ENCODE measurements at places on chromosomes 12 and 14.
A peak's percentile ranks its signal among the peaks of the same experiment; 100 is the strongest.

- DNase-seq, result no peak
These were observed 61.9 kb downstream of the SMUG1 start for GRCh38 chr12:54126696-54127537.

DNA sequence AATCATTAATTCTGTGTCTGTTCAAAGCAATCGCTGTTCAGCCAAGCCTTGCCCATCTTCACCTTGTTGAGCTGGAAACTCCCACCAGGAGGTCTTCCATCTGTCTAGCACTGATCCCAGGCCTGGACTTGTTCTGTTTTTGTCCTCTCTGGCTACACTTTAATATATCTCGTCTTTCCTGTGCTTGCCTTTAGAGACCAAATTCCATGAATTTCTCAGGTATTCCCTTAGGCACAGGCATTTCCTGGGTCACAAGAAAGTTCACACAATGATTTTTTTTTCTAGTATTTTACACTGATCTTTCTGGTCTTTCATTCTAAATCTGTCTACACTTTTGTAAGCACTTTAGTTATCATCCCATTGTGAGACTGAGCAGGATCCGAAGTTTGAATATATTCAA is 116.4 kb upstream of the CCND2 start:
- DNase-seq, result no peak

DNA sequence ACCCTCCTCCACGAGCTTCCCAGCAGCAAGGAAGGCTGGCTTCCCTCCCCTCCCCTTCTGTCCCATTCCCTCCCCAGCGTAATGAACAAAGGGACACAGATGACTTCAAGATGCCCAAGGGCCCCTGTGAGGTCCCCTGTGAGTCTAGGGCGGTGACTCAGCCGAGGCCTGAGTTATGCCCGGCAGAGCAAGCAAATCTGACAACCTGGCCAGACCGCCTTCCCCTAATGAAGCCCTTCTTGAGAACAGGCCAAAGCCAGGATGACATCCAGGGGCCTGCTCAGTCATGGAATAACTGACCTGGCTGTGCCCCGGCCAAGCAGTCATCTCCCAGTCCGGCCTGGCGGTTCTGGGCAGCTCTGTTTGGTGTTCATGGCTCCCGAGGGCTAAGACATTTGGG is 89.2 kb downstream of the DICER1 start:
- DNase-seq, result no peak

- DNase-seq, result no peak
These were observed 356.4 kb upstream of the PRICKLE1 start for GRCh38 chr12:42945927-42946326.

GRCh38 chr12:20815574-20815973 is 5.1 kb downstream of the SLCO1B3 start:
- no peak for DNase-seq

DNA sequence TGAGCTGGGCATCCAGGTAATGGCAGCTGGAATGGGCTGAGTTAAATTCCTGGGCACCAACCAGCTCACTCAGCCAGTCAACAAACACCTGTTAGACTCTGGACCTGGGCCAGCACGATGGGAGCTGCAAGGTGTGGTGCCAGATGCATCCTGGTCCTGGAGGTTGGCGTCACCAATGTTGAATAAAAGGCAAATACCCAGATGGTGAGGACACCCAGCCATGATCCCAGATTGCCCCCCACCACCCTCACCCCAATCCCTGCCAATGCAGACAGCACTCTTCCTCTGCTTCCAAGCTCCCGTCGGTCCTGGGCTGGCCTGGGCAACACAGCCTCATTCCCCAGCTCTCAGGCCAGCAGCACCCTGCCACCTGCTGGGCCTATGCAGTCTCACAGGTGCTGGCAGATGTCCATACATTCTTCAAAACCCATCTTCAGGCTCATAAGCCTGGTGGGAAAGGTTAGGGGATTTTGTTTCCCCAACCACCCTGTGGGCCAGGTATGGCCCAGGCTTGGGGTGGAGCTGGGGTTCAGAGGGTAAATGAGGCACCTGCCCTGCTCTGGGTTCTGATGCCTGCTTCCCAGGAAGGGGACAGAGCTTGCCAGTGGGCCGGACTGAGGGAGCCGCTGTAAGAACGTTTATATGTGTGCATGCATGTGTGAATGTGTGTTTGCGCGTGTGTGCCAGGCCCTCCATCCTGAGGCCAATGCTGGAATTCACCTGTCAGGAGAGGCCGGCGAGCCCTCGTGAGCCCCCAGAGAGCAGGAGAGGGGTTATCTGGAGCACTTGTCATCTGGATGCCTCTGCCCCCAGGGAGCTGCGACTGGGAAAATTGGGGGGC is 58.0 kb downstream of the LGMN start:
- DNase-seq, result no peak

DNA sequence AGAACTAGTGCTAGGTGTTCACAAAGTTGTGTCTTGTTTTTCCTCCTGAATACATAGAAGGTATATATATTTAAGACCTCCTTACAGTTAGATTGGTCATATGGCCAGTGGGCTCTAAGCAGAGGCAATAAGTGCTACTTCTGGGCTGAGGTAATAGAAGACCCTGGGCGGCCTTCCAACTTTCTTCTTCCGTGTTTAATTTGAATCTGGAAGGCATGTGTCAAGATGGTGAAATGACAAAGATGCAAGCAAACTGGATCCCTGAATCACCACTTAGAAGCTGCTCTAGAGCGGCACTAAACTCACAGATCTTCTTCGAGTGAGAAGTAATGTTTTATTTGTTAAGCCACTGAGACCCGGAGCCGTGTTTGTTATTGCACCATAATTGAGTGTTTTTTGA is 201.0 kb upstream of the GZMB start:
- DNase-seq, result no peak

GRCh38 chr14:45114327-45114726 is 20.0 kb downstream of the FKBP3 start:
- no peak for DNase-seq

DNA sequence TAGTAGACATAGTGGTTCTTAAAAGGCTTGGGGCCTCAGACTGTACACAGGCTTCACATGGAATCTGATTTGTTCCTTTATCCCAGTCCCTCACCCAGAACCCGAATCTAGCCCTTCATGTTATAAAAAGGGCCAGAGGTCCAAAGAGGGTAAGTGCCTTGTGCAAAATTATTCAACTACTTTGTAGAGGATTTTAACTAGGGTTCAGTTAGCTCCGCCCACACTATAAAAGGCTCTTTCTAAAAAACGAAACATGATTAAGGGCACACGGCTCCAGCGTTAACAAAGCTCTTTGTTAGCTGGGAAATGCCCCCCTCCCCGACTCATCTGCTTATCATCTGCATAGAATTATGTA is 3.2 kb upstream of the SOCS2 start:
- DNase-seq, result no peak

DNA sequence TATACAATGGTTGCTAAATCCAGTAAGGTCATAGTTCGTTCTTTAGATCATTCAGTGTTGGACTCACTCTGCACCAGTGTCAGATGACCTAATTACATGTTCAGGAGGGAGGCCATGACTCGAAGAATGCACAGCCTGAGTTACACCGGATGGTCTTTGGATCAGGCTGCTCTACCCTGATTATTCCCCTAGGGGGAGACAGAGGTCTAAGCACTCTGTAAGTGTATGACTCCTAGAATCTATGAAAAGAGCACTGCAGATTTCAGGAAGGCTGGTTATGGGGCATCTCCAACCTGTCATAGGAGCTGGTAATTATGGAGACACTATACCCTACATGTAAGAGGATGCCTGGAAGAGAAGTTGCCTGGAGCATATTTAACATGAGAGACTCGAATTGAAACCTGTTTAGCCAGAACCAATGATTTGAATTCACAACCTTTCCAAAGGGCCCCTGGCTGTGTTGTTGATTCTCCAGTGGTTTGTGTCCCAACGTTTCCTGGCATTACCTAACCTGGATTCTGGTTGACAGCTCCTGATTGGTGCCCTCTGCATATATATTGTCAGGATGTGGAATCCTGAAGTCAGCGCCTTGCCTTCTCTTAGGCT is at the start of gene MUCL1:
Gene MUCL1 (plus strand): TSS at position 584 of the 606 bp plus-strand sequence. CDS start 67 bp downstream, outside the sequence.
- DNase-seq, result peak; percentile 64

DNA sequence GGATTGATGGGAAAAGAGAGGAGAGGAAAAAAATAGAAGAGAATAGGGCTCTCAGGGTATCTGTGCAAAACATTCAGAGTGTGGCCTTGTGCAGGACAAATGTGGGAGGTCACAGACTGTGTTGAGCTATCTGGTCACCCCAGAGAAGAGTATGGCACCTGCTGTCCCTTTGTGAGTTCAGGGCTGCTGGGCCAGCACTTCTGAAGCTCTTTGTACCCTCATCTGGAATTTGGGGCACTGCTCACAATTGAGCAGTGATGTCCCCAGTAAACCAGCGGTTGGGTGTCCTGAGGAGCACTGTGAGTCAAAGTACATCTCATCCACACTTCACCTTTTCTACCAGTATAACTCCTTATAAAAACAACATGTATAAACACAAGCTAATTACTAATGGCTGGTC is 2.6 kb upstream of the KRT81 start:
- DNase-seq, result no peak

GRCh38 chr12:45324391-45324790 is 108.5 kb downstream of the ANO6 start:
- no peak for DNase-seq

DNA sequence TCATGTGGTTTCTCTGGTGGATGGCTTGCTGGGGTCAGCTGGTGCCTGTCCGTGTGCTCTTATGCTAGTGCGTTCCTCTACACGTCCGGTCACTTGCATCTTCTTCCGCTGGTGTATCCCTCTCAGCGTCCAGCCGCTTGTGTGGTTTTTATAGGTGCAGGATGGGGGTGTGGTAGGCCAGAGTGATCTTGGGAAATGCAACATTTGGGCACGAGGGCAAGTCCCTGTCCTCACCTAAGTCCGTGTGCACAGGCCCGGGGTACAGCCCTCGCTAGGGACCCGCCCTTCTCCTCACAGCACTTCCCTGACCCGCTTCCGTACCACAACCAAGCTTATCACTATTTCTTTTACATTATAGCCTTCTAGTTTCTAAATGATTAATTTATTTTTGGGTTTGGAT is 17.3 kb downstream of the RERGL start:
- no peak for DNase-seq

GRCh38 chr12:27777141-27777540 is 2.9 kb upstream of the KLHL42 start:
- DNase-seq, result no peak

DNA sequence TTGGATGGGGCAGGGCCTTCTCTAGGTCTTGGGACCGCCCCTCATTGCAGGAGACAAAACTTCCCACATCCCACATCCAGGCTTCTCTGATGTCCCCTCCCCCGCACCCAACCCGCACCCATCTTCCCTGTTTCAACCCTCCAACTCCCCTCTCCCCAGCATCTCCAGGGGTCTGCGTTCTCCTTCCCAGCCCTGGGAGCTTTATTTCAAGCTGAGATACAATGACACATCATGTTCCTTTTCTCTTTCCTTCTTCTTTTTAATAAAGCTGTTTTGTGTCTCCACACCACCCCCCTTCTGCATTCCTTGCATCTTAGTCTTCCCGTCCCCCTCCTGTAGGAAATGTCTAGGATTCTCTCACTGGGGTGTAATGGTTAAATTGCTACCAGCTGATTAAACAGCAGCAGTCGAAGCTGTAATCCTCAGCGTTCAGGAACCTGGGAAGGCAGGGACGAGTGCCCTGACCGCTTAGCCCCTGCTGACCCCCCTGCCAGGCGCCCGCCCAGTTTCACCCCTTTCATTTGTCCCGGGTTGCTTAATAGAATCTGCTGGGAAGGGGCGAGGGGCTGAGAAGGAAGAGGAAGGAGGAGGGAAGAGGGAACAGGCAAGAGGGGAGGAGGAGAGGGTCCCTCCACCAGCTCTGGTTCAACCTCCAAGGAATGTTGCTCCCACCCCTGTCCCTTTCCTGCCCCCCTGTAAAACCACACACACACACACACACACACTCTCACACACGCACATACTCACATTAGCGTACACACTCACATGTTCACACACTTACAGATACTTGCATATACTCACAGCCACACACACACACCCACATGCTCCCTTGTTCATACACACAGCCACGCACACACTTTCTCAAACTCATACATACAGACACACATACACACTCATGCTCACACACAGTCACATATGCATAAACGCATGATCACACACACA is 104.5 kb upstream of the MED13L start:
- no peak for DNase-seq

DNA sequence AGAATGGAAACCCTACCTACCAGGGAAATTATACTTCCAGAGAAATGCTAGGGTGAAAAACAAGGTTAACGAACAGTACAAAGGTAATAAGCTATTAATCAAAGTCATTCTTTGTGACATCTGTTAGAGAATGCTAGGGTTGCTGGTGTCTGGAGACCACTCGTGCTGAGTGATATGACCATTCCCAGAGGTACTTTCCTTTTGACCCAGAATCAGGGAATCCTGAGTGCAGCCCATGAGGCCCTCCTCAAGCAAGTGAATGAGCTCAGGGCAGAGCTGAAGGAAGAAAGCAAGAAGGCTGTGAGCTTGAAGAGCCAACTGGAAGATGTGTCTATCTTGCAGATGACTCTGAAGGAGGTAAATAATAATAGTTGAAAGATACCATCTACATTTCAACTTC is 31.7 kb downstream of the RPGRIP1 start:
- DNase-seq, result no peak

GRCh38 chr12:128586451-128587029 is 237.2 kb downstream of the SLC15A4 start:
- no peak for DNase-seq

GRCh38 chr12:88893801-88894200 is 313.5 kb upstream of the KITLG start:
- no peak for DNase-seq

DNA sequence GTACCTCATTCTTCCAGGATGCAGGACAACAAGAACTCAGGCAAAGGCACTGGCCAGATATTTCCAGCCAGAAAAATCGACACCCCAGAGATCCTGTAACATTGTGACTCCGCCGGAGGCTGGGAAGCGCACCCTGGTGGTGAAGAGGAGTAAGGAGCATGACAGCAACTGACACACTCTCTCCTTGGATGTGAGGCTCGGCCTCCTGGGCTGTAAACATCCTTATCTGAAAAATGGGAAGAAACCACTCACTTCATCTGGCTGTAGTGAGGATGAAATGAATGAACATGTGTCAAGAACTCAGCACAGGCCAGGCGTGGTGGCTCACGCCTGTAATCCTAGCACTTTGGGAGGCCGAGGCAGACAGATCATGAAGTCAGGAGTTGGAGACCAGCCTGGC is 27.5 kb downstream of the TCHP start:
- no peak for DNase-seq

- DNase-seq, result peak; percentile 23
These were observed 14.4 kb downstream of the EPS8 start for GRCh38 chr12:15774819-15775218.

Data from NCI-H748 treated with DMSO at 0.1 percent for 48 hours (cell line).